ENCODE measurements at places on chromosomes 5 and 9.

- DNase-seq, result no peak
Measured at GRCh38 chr9:115522912-115523311, 405.0 kb upstream of the TNC start.

- DNase-seq, result no peak
Measured at GRCh38 chr5:32299059-32299677, 13.6 kb downstream of the MTMR12 start.

GRCh38 chr9:89602978-89603766 is 1.6 kb upstream of the GADD45G start:
- DNase-seq, result peak; percentile 69

- peak; percentile 37 for DNase-seq
Measured at GRCh38 chr9:75552941-75553340, 337.5 kb upstream of the PCSK5 start.

DNA sequence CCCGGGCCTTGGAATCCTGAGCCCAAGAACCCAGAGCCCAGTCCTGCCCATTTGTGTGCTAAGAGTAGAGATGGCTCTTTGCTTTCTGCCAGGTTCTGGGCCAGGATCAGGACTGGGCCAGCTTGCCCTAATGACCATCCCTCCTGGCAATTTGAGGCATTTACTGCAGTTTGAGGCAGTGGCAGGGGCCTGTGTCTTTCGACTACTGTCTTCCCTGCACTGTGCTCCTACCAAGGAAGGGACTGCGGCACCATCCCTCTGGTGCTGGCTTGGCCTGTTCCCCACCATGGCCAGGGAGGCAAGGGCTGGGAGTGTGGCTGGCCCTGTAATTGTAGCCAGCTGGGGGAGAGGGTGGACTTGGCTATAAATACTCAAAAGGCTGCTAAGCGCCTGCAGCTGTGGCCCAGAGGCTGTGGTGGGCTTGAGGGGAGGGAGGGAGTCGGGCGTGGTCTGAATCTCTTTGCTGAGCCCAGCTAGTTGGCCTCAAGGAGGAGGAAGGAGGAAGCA is 4.6 kb downstream of the ENHO start:
- DNase-seq, result no peak

DNA sequence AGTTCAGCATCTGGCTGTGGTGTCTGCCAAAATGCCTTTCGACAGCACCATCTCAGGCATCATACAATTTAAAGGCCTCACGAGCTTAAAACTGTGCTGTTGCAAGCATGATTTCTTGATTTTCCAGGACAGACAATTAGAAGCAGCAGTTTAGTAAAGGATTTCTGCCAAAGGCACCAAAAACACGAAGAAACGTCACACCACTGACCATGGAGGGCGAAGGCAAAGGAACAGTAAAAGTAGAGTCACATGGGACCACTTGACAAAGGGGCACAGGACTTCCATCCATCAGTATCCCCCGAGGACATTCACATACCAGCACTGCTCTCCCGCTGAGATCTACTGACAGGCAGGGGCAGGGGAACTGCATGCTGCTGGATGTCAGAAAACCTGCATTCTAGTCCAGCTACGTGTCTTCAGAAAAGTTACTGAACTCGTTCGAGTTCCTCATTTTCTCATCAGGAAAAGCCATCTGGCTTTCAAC is 70.4 kb upstream of the FBXW11 start:
- DNase-seq, result no peak

DNA sequence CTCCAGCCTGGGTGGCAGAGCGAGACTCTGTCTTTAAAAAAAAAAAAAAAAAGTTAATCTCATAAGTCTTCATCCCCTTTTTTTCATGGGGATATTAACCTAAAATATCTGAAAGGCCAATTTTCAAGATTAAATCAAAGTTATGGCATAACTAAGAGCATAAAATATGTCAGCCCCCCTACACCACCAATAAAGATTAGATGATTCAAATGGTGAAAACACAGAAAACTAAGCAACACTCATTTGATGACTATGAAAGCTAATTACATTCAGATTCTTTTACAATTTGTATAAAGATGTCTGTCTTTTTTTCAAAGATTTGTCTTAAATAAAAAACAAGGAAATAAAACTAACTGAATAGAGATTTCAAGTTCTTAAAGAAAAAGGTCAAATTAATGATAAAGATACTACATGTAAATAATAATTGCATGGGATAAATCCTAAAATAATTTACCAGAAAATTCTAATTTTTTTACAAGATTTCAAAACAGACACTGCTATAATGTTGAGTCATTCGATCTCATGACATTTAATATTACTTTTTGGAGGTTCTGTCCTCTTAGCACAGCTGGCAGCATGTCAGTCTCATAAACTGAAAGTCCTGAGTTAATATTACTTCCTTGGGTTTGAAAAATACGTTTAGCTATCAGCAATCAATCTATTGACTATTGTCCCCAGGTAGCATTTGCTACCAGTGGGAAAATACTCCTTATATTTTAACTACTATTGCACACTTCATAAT is 112.9 kb downstream of the KIAA0825 start:
- DNase-seq, result no peak

GRCh38 chr5:2453781-2454180 is 297.7 kb downstream of the IRX2 start:
- no peak for DNase-seq

DNA sequence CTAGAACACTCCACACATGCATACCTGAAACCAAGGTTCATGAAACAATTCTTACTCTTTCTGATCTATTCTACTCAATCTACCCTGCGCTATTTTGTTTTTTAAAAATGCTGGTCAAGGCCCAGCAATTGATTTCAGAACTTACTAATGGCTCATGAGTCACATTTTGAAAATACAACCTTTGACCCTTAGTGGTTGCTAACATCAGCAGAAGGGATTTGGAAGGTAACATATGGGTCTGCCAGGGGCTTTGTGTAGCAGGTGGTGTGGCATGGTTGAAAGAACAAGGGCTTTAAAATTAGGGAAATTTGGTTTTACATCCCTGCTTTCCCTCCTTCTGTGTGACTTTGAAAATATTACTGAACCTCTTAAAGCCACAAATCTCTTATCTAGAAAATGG is 101.4 kb downstream of the ATG10 start:
- DNase-seq, result peak; percentile 28

GRCh38 chr5:176424181-176424580 is 7.8 kb upstream of the CLTB start:
- DNase-seq, result no peak

- DNase-seq, result no peak
Measured at GRCh38 chr9:34514401-34514800, 8.4 kb downstream of the ENHO start.

DNA sequence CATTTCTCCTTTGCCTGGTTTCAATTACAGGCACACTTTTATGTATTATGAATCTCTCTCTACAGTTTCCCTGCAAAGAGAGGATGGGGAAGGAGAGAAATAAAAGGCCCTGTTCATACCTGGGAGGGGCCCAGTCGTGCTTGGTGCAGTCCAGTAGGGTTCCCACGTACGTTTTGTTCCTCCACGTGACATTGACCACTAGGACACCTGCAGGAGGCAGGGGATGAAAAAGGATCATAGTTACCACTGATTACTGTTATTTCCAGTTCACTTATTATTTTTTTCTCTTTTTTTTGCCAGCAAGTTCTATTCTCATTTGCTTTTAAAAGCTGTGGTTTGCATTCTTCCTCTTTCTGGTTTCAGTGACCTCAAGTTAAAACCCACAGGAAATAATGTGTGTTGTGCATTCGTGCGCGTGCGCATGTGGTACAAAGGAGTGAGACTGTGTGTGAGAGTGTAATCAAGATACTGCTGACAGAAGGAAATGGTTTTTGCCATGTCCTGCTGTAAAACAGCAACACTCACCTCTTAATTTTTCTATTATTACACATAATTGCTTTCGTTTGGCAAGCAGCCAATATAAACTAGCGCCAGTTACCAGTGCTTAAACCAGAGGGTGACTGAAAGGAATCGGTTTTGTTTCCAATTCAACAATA is 96.8 kb downstream of the ZNF608 start:
- peak; percentile 97 for DNase-seq

DNA sequence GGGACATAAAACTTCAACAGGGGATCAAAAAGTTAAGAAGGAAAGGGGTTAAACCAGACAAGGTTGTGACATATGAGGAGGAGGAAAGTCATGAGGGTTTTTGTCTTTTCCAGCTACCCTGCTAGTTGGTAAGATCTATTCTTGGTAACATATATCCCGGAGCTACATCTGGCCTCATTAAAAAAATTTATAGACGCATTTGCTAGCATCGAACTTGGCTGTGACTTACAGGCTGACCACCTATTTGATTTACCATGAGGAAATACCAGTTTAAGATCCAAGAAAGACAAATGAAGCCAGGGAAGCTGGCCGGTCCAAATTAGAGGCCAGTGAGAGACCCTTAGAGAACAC is 87.6 kb upstream of the NIPAL4 start:
- DNase-seq, result no peak

GRCh38 chr5:123813937-123814624 is 302.1 kb downstream of the CSNK1G3 start:
- no peak for DNase-seq

DNA sequence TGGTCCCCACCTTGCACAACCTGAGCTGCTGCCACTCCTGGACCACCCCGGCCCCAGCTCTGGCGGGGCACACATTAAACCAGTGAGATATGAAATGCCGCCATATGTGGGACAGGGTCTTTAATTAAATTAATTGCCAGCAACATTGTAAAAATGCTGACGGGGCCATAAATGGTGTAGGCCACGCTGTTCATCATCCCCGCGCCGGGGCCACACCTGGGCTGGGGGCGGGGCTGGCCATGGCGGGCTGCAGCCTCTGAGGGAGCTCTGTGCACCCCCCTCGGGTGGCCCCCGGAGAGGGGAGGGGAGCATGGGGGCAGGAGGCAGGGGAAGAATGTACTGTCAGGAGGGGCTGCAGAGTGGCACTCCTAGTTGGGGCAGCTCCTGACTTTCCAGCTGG is 41.0 kb downstream of the UNC5A start:
- DNase-seq, result no peak

- DNase-seq, result no peak
Measured at GRCh38 chr9:108688051-108688450, 167.7 kb downstream of the ACTL7B start.

DNA sequence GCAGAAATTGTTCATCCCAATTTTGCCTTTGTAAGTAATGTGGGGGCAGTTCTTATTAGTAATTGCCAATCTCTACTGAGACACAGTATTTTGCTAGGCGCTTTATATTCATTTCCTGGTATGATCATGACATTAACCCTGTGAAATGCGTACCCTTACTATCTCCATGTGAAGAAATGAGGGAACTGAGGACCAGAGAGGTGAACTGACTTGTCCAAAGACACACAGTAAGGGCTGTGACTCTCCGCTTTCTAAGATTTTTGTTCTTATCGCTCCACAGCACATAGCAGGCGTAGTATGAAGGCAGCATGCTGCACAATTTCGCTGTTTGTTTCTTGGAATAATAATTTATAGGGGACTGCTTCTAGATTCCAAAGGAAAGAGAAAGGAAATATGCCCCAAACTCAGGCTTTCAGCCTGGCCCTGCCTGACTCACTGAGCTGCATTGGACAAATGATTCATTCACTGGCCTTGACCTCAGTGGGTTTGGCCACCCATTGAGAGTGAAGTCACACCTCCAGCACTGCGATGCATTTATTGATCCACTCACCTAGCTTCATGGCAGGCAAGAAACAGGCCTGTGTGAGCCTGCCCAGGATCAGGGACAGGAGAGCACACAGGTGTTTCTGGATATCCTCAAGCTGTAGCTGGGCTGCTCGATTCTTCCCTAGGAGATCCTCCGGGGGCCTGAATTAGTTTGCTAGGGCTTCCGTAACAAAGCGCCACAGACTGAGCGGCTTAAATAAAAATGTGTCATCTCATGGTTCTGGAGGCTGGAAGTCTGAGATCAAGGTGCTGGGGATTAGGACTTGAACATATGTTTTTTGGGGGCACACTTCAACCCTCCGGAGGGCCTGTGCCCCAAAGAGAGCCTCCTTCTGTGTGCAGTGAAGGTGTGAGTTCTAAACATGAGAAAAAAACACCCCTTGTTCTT is 7.2 kb upstream of the DUSP1 start:
- DNase-seq, result no peak

DNA sequence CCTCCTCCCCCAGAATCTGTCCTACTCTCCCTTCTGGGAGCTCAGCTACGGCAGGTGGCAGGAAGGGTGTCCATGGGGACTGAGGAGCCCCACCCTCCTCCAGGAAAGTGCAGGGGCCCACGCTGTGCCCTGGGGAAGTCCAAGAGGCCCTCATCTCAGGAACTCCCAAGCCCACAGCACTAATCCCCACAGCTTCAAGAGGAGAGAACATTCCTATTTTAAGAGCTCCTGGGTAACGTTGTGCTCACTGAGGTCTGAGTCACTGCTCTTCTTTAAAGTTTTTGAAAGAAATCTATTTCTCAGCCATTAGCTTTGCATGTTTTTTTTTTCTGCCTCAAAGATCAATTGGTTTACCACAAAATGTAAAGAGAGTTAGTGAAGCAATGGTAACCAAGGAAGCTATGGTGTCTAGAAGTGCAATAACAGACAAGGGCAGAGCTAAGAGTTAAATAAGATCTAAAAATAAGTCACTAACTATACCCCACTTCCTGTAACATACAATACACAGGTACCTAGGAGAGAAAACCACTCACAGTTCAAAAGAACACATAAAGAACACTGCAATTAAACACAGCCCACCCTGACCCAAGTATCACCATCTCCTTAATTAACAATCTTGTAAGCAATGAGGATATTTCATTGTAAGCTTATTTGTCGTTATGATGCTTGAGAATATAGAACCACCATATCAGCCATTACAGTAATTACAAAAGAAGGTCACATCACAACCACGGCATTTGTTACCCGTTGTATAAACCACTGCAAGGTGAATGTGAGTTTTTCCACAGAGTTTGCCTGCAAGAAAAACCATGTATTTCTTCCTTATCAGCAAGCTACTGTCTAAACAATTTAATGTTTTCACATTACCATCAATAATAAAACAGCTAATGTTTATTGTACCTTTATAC is 382.3 kb upstream of the SLC30A5 start:
- DNase-seq, result no peak
